ENCODE measurements at places on chromosomes 6 and 20.
A peak's percentile ranks its signal among the peaks of the same experiment; 100 is the strongest.

GRCh38 chr6:28863604-28864325 is 60.0 kb downstream of the TRIM27 start:
- DNase-seq = peak; percentile 36

DNA sequence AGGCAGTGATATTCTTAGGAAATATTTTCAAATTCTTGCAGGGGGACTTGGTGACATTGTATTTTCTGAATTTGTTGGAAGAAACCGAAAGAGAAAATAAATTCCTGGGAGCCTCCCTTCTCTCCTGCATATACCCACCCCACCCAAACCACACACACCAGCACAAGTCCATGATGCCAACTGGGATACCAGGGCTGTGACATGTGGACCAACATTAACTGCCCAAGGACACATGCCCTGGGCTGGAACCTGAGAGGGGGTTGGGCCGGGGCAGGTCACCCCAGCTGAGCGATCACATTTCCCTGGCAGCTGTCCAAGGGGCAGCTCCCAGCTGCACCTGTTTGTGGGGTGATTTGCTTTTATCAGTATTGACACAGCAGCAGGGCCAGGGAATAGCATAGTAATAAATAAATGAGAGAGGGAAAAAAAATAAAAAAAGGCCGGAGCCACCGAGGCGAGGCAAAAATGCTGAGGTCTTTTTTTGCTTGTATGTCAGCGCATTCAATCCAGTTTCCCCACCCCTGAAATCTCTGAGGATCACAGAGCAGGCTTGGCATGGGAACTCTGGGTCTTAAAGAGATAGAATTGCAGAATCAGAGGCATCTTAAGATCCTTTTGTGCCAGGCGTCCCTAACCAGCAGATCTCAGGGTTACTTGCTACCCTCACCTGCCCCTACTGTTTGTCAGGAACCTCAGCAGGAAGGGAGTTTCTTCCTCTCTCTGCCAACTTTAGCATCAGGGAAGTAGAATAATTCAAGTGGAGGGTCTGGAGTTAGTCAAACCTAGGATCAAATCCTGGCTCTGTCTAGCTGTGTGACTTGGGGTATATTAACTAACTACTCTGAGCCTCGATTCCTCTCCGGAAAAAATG is 66.5 kb upstream of the PIM1 start:
- peak; percentile 24 for DNase-seq

DNA sequence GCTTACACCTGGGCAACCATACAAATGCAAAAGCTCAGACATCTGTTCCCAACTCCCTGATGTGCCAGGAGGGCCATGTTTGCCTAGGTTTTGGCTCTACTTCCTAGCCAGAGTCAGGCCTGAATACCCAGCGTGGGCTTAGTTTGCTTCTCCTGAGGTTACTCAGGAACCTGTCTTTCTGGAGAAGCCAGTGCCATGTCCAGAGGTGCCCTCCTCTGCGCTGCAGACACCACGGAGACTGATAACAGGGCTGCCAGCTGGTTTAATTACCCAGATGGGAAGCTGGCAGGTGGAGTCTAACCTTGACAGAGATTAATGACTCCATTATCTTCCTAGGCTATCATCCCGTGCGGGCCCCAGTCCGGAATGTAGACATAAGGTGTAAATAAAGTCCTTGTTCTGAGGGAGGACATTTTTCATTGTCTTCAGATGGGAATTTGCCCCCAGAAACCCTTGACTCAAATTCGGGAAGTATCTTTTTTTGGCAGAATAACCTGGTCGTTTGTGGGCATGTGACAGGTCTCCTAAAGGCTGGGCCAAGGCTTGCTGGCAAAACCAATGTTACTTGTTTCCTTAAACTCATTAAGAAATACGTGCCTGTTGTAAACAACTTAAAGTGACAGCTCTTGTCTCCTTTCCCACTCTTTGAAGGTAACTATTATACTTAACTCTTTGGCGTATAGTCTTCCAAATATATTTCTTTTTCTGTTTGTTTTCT is 29.2 kb upstream of the ZNFX1 start:
- no peak for DNase-seq

GRCh38 chr6:168417679-168418557 is 23.1 kb upstream of the SMOC2 start:
- DNase-seq = no peak

- no peak for DNase-seq
These were observed 247.9 kb downstream of the CDH4 start for GRCh38 chr20:61499859-61500554.

DNA sequence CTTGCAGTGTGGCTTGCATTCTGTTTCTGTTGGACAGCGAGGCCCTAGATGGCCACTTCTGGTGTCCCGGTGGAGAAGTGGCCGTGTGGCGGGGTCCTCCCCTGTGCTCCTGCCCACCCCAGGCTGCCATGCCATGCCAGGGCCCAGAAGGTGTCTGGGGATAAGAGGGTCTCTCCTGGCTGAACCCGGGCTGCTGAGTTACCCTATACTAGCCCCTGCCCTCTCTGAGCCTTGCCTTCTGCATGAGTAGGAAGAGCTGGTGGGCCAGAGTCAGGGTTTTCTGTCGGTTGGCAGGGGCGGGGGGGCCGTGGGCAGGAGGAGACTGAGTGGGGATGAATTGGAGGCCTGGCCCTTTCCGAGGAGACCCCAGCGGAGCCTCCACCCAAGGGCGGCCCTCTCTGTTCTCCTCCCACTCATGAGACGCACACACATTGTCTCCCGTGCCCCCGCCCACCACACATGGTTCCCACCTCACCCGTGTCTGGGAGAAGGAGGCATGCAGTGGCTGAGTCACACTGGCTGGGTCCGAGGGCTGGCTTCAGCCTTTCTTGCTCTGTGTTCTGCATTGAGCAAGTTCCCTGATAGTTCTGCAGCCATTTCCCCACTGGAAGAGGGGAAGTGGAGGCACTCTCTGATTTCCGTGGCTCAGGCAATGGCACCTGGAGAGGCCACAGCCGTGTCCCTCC is 24.6 kb downstream of the VSTM2L start:
- DNase-seq = no peak

- no peak for DNase-seq
These were observed 20.9 kb upstream of the KCNK16 start for GRCh38 chr6:39343396-39343870.

DNA sequence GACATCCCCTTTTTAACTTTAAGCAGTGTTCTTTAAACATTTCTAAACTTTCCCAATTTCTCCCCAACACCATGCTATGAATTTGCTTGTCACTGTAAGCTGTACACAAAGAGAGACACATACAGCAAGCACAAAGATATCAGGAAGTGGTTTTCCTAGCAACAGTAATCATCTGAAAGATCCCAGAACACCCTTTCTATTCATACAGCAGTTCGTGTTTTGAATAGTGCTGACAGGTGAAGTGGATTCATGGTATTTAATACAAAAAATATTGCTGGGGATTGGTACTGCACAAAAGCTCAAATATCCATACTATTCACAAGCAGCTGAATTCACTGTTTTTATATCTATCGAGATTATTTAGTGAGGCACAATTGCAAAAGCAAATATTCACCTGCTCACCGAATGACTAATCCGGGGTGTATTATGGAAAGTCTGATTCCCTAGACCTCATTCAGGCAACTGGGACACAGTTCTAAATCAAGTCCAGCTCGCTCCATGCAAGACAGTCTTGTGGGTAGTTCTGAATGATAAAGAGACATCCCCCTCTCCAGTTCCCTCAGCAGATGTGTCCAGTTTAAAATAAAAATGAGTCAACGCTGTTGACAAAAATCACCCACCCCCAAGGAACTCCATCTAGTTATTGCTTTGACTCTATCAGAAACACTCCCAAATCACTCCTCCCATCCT is 107.1 kb upstream of the TSHZ2 start:
- no peak for DNase-seq

DNA sequence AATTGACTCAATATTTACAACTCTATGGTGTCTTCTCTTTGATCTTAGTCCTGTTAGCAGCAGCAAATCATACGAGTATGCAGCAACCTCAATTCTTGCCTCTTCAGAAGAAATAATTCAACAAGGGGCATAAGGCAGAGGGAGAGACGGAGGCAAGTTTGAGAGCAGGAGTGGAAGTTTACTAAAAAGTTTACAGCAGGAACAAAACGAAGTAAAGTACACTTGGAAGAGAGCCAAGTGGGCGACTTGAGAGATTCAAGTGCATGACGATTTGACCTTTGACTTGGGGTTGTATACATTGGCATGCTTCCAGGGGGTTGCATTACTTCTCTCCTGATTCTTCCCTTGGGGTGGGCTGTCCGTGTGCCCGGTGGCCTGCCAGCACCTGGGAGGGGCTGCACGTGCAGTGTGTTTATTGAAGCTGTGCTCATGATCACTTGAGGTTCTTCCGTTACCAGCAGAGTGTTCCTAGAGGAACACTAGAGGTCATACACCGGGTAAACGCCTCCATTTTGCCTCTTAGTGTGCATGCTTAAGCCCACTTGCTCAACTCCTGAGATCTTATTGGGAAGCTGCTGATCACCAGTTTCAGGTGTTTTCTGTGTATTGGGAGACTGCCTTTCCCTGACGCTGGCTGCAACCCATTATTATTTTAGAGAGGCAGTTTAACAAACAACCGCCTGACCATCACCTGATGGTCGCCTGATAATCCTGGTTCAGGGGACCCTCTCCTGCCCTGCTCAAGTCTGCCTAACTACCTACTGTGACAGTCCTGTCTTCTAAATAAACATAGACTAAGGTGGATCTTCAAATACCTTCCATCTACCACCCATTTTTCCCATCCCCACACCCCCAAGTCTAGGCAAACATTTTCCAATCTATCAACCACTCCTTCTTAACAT is 172.4 kb upstream of the MYLIP start:
- no peak for DNase-seq

GRCh38 chr20:56358070-56358469 is 704 bp upstream of the FAM210B start:
- no peak for DNase-seq

DNA sequence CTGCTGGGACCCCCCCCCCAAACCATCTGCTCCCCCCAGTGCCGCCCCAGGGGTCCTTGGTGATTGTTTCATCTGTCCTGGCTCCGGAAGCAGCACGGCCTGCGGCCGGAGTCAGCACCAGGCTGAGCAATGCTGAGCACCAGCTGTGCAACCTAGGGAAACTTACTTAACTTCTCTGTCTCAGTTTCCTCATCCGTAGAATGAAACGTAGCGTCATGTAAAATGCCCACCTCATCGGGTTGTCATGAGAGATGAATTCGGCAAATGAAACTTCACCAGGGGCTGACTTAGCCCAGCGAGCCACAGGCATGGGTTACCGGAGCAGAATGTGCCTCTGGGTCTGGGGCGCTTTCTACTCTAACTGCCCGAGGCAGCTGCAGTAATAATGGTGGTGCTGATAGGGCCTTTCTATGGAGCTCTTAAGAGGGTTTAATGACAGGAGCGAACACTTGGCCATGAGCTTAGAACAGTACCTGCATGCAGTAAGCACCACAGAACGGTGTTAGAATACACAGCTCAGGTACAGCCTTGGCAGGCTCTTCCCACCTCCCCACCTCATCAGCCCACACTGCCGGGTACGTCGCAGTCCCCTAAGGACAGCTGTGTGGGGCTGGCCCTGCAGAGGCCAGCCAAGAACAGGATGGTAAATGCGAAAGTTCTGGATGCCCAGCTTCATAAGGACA is 1.7 kb downstream of the THBS2 start:
- DNase-seq = peak; percentile 41

GRCh38 chr20:39835130-39835842 is 853.8 kb downstream of the MAFB start:
- DNase-seq = no peak

GRCh38 chr6:15506066-15506465 is 156.8 kb downstream of the DTNBP1 start:
- DNase-seq = no peak

- no peak for DNase-seq
These were observed 145.5 kb upstream of the LAMP5 start for GRCh38 chr20:9368893-9369292.

DNA sequence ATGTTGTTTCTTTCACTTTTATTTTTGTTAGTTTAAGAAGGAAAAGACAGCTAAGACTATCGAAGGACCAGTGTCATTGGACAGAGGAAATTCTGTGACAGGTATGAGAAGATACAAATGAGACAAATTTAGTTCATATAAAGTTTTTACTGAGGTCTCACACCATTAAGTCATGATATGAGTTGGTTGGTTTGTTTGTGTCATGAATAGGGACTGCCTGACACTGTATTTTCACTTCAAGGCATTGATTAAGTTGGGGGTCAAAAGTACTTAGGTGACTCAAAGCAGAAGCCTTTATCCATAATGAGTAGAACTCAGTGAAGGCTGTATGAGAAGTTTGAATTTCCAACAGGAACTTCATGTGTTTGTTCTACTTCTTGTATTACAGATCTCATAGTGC is 21.3 kb upstream of the HIVEP2 start:
- no peak for DNase-seq

- DNase-seq = no peak
These were observed 37.9 kb upstream of the JARID2 start for GRCh38 chr6:15207923-15208322.

- DNase-seq = no peak
These were observed 77.7 kb downstream of the CDYL start for GRCh38 chr6:4853782-4854511.

GRCh38 chr6:169265486-169266131 is 12.0 kb upstream of the THBS2 start:
- no peak for DNase-seq
